Motor neuron (in vitro differentiated cells): ENCODE measurements at places on chromosomes 7 and 10. TPM values are rescaled to one million over a fixed set of nuclear protein-coding genes. Genes with fewer than 3 reads are reported as not detected.

TRIM4 gene
- 23.9 and 25.6 TPM in 2 replicates for total RNA-seq

VSTM4 gene
- 1.8 and 2.0 TPM in 2 replicates for total RNA-seq

CYP26C1 gene
- total RNA-seq: 0.54 and 1.1 TPM in 2 replicates

MORN4 gene
- total RNA-seq: 6.9 and 7.7 TPM in 2 replicates

SKIDA1 gene
- 0.99 and 2.0 TPM in 2 replicates for total RNA-seq

RAB19 gene
- total RNA-seq: not detected in 2 replicates

TMEM213 gene
- total RNA-seq: 0.15 TPM in 1 of 2 replicates, not detected in the other

ST8SIA6 gene
- 0.18 and 2.3 TPM in 2 replicates for total RNA-seq

HOXA10 gene
- total RNA-seq: 2.1 and 2.6 TPM in 2 replicates

ITIH5 gene
- total RNA-seq: 1.5 and 1.7 TPM in 2 replicates

ASB10 gene
- not detected in 2 replicates for total RNA-seq

RNF133 gene
- total RNA-seq: 0.20 TPM in 1 of 2 replicates, not detected in the other

SSC4D gene
- 1.4 and 1.6 TPM in 2 replicates for total RNA-seq

NOD1 gene
- total RNA-seq: 7.1 and 8.0 TPM in 2 replicates

VPS41 gene
- total RNA-seq: 37.2 and 42.7 TPM in 2 replicates

ALDH18A1 gene
- 69.6 and 72.4 TPM in 2 replicates for total RNA-seq

NEUROD6 gene
- total RNA-seq: 0.77 TPM in 1 of 2 replicates, not detected in the other

NEUROG3 gene
- 1.0 TPM in 1 of 2 replicates, not detected in the other for total RNA-seq

KNDC1 gene
- total RNA-seq: 4.4 and 5.4 TPM in 2 replicates

ANKRD1 gene
- total RNA-seq: not detected in 2 replicates

GPNMB gene
- 1,173 and 1,191 TPM in 2 replicates for total RNA-seq

SLC18A3 gene
- total RNA-seq: 3.5 and 7.3 TPM in 2 replicates

CREB5 gene
- 14.1 and 16.2 TPM in 2 replicates for total RNA-seq

MYH16 gene
- 0.29 and 0.52 TPM in 2 replicates for total RNA-seq

ASB15 gene
- total RNA-seq: 0.09 TPM in 1 of 2 replicates, not detected in the other

SUN3 gene
- not detected in 2 replicates for total RNA-seq

STOX1 gene
- total RNA-seq: 1.9 and 2.1 TPM in 2 replicates

CNOT4 gene
- total RNA-seq: 13.4 and 13.7 TPM in 2 replicates

FAM20C gene
- total RNA-seq: 19.0 and 21.6 TPM in 2 replicates

ANKRD7 gene
- total RNA-seq: not detected in 2 replicates

SPDYE11 gene
- total RNA-seq: 0.54 and 1.0 TPM in 2 replicates

DKK1 gene
- total RNA-seq: 5.6 and 6.0 TPM in 2 replicates

LRRC18 gene
- not detected in 2 replicates for total RNA-seq

CCNJ gene
- total RNA-seq: 42.3 and 42.8 TPM in 2 replicates

ERLIN1 gene
- total RNA-seq: 27.4 and 29.2 TPM in 2 replicates

IFIT3 gene
- 240 and 269 TPM in 2 replicates for total RNA-seq

ZNF488 gene
- total RNA-seq: 0.32 and 0.50 TPM in 2 replicates

AQP1 gene
- total RNA-seq: 0.71 and 0.82 TPM in 2 replicates

KLF14 gene
- total RNA-seq: 0.14 and 0.30 TPM in 2 replicates

CAMK1D gene
- total RNA-seq: 9.2 and 10.8 TPM in 2 replicates

CCDC3 gene
- total RNA-seq: 0.68 and 0.83 TPM in 2 replicates

NYAP1 gene
- total RNA-seq: 0.54 and 0.81 TPM in 2 replicates

ATP6V0E2 gene
- total RNA-seq: 67.7 and 71.0 TPM in 2 replicates
